ENCODE measurements at places on chromosomes 11 and 22. TPM values are rescaled to one million over a fixed set of nuclear protein-coding genes. Genes with fewer than 3 reads are reported as not detected.

ADAMTS15 gene
- 13.5 TPM for total RNA-seq

MRGPRX3 gene
- total RNA-seq = not detected

CYB5R2 gene
- 3.4 TPM for total RNA-seq

ANKK1 gene
- not detected for total RNA-seq

TMEM45B gene
- not detected for total RNA-seq

PLAAT5 gene
- total RNA-seq = not detected

PPFIBP2 gene
- total RNA-seq = 20.3 TPM

BTG4 gene
- not detected for total RNA-seq

CCDC89 gene
- total RNA-seq = 3.7 TPM

HTR3A gene
- not detected for total RNA-seq

KDELR3 gene
- total RNA-seq = 147 TPM
